ENCODE measurements at places on chromosomes 12 and 14. TPM values are rescaled to one million over a fixed set of nuclear protein-coding genes. Genes with fewer than 3 reads are reported as not detected.

- DNase-seq, result no peak
- no peak overlapping the region for H3K27ac ChIP-seq
- H3K36me3 ChIP-seq, result no peaks in the 10 kb centered on the region
- no peak overlapping the region for H3K4me3 ChIP-seq
- H3K27me3 ChIP-seq, result no peaks in the 10 kb centered on the region
These were observed 44.1 kb downstream of the ABCD2 start for GRCh38 chr12:39575498-39575875.

- H3K4me1 ChIP-seq, result no peaks in the 10 kb centered on the region
- no peak overlapping the region for H3K4me3 ChIP-seq
- no peak for DNase-seq
- H3K36me3 ChIP-seq, result no peaks in the 10 kb centered on the region
- no peaks in the 10 kb centered on the region for H3K27me3 ChIP-seq
These were observed 193.3 kb upstream of the SYT1 start for GRCh38 chr12:78671295-78671694.

DNA sequence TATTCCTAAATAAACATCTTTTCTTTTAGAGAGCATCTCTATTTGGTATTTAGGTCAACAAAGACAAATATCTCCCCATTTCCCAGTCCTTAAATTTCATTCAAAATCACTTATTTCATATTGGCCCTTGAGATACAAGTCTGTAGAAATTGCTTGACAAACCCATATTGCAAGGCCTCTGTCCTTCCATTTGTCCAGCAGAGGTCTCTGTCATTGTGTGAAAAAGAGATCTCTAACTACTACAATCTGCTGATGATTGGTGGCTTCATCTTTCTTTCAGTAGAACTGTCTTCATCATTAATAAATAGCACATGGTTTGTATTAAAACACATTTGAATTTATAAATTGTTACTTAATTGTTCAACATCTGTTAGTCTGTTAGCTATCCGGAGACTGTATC lies 252.6 kb downstream of the ACSS3 start:
- no peaks in the 10 kb centered on the region for H3K36me3 ChIP-seq
- H3K4me3 ChIP-seq, result no peak overlapping the region
- H3K27ac ChIP-seq, result no peak overlapping the region
- H3K4me1 ChIP-seq, result no peaks in the 10 kb centered on the region
- H3K27me3 ChIP-seq, result no peaks in the 10 kb centered on the region
- no peak for DNase-seq

GRCh38 chr12:62767946-62768345 lies 167.0 kb downstream of the PPM1H start:
- no peak for DNase-seq
- no peaks in the 10 kb centered on the region for H3K27me3 ChIP-seq
- no peaks in the 10 kb centered on the region for H3K36me3 ChIP-seq
- no peak overlapping the region for H3K4me3 ChIP-seq

ARHGAP9 gene
- polyA plus RNA-seq, result 6.7 TPM

DNA sequence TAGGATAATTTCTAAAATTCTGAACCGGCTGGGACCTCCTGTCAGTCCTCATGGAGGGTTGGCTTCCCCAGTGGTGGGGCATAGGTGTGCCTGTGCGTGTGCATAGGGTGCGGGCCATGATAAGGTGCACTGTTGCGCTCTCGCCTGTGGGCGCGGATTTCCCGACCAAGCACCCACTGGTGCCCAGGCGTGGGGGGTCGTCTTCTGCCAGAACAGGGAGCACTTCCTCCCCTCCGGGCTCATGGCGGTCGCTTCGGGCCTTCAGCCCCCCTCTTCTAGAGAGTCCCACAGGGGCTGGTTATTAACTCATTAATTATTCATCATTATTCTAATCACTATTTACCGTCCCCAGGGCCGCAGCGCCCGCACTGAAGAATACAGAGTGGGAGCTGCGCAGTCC lies 2.8 kb downstream of the C1QL4 start:
- H3K36me3 ChIP-seq, result no peaks in the 10 kb centered on the region
- H3K27me3 ChIP-seq, result peaks cover 72% of the 10 kb centered on the region
- H3K27ac ChIP-seq, result no peak overlapping the region
- no peak overlapping the region for H3K4me3 ChIP-seq

Measured in heart right ventricle (tissue), 16 donors.